ENCODE measurements at places on chromosomes 11 and 22.

- no peak for DNase-seq
Measured at GRCh38 chr22:16601437-16602223, 9.0 kb upstream of the CCT8L2 start.

GRCh38 chr11:57320719-57321387, 3.9 kb downstream of the TNKS1BP1 start:
- no peak for DNase-seq

- no peak for DNase-seq
Measured at GRCh38 chr11:79092791-79093353, 348.0 kb downstream of the TENM4 start.

- no peak for DNase-seq
Measured at GRCh38 chr11:109071712-109072524, 350.1 kb upstream of the C11orf87 start.

DNA sequence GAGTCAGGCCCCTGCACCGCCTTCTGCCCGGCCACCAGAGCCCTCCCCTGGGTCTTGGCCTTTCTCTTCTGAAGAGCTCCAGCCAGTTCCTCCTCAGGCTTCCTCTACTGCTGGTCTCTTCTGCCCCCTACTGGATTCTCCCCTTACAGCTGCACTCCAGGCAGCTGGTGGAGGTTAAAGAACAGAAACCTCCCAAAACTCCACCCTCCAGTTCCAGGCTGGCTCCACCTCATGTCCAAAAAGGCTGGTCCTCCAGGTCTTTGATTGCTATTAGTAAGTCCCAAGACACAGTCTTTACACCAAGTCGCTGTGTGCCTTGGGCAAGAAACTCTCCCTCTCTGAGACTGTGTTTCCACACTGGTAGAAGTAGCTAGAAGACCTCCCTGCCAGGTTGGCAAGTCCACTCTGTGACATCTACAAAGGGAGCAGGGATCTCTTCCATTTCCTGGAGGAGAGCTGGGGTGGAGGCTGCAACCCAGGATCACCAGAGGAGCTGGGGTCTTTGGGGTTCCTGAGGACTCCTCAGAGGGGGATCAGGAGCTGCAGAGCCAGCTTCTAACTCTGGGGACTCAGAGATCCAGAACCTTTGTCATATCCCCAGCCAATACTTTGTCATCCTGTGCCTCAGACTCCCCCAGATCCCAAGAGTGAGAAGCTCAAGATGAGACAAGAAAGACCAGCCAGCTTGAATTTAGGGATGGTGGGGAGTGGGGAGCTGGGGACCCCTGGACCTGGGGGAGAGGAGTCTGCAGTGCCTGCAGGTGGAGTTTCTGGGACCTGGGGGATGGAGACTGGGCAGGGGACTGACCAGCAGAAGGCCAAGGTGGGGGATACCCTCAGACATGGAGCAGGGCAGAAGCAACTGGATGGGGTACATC, 3.4 kb upstream of the IGLL5 start:
- DNase-seq: peak; percentile 18

- DNase-seq: peak; percentile 64
Measured at GRCh38 chr11:47152953-47153950, 23.4 kb downstream of the ARFGAP2 start.
